ENCODE measurements at places on chromosomes 3 and 15.

- DNase-seq = peak; percentile 62
Observed at GRCh38 chr3:158731938-158732855, at the start of gene RARRES1. Gene RARRES1 (minus strand): TSS chr3:158732457. CDS start chr3:158732415, 42 bp downstream.

- DNase-seq = no peak
Observed at GRCh38 chr3:12097971-12098370, 60.7 kb downstream of the TIMP4 start.

DNA sequence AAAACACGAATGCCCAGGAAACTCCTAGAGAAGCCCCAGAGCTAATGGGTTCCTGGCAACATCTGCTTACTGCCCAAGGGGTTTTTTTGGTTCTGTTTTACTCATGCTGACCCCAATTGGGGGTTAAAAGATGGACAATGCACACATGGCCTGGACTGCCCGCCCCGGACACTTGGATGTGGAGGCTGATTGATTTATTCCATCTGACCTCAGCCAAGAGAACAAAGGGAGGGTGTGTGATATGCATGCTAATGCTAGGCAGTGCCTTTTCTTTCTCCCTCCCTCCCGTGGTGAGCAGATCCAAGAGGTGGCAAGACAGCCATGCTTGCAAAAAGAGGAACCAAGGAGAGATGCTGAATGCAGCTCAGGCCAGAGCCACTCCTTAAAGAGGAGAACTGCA is 3.3 kb upstream of the LRTM1 start:
- DNase-seq = no peak

DNA sequence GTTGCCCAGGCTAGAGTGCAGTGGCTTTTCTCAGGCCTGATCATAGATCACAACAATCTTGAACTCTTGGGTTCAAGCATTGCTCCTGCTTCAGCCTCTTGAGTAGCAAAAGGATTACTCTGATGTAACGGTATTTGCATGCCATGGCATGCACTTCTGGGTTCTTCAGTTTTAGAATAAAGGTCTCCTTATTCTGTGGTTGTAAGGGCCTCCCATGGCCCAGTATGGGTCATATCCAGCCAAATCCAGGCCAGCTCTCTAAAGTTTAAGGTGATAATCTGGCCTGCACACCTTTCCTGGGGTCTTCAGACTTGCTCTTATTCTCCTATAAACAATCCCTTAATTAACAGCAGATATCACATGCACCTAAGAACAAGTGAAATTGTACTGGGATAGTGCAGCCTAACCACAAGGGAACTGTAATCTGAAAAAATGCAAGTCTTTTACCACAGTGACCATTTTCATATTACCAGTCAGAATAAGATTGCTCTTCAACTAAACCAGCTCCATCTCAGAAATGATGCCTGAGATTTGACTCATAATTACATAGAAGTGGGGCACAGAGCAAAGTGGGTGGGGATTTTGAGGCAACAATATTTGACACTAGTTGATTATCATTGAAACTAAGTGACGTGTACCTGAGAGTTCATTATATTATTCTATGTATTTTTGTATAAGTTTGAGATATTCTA is 25.4 kb downstream of the COMMD2 start:
- DNase-seq = no peak

DNA sequence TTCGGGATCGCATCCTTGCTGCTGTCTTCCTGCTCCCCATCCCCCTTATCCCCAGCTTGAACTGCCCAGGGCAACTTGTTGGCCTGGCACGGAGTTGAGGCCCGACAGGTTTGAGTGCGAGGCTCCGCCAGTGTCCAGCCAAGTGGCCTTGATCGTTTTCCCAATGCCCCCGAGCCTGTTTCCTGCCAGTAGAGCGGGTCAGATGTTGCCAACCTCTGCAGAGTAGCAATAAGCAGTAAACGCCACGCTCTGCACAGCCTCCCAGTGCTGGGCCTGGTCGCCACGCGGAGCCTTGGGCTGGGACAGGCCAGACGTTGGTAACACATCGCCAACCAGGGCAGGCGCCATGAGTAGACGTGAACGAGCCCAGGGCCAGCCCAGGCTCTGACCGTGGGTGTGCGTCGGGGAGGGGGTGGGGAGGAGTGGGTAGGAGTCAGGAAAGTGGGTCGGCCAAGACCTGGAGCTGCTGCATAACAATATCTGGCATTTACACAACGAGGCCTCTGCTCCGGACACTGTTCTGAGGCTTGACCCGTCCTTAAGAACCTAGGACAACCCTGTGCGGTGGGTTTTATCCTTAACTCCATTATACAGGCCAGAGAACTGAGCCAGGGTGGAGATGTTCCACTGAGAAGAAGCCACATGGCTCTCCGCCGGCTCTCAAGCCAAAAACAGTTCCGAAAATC is 444 bp upstream of the ABHD14A start:
- DNase-seq = no peak

All from epithelial cell of esophagus (primary cell).